ENCODE measurements at places on chromosomes 2 and 18. TPM values are rescaled to one million over a fixed set of nuclear protein-coding genes. Genes with fewer than 3 reads are reported as not detected.

- DNase-seq, result peak; percentile 19
- H3K4me1 ChIP-seq, result no peaks in the 10 kb centered on the region
- no peaks in the 10 kb centered on the region for H3K27me3 ChIP-seq
- no peaks in the 10 kb centered on the region for H3K36me3 ChIP-seq
These were observed 6.7 kb upstream of the RBM45 start for GRCh38 chr2:178105566-178105965.

GPR45 gene
- not detected for polyA plus RNA-seq

CRYBA2 gene
- not detected for polyA plus RNA-seq

NOSTRIN gene
- 35.7 TPM for polyA plus RNA-seq

DNA sequence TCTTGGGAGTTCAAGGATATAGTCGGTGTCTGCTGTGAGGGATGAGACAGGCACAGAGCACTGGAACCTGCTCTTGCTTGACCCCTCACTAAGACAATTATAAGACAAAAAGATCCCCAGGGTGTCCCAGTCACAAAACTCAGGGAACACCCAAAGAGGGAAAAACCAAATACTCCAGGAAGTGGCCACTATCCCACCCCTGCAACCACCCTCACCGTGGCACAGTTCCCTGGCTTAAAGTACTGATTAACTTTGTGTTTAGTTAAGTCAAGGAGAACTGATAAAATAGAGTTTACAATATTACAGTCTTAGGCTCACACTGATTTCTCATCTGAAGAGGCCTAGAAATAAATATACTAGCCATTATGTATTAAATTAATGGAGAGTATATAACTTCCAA lies 13.5 kb downstream of the IL36B start:
- no peak for DNase-seq
- H3K36me3 ChIP-seq, result no peaks in the 10 kb centered on the region
- no peaks in the 10 kb centered on the region for H3K4me1 ChIP-seq
- H3K27ac ChIP-seq, result no peak overlapping the region

- DNase-seq, result no peak
- H3K27me3 ChIP-seq, result no peaks in the 10 kb centered on the region
- H3K36me3 ChIP-seq, result no peaks in the 10 kb centered on the region
These were observed 259.0 kb upstream of the ERBB4 start for GRCh38 chr2:212797484-212798205.

- H3K4me1 ChIP-seq, result peaks cover 11% of the 10 kb centered on the region
- H3K27me3 ChIP-seq, result no peaks in the 10 kb centered on the region
- H3K36me3 ChIP-seq, result no peaks in the 10 kb centered on the region
- DNase-seq, result no peak
- H3K27ac ChIP-seq, result no peak overlapping the region
These were observed 145.1 kb downstream of the CDC42EP3 start for GRCh38 chr2:37526323-37526722.

COL4A4 gene
- polyA plus RNA-seq, result 6.5 TPM

DNA sequence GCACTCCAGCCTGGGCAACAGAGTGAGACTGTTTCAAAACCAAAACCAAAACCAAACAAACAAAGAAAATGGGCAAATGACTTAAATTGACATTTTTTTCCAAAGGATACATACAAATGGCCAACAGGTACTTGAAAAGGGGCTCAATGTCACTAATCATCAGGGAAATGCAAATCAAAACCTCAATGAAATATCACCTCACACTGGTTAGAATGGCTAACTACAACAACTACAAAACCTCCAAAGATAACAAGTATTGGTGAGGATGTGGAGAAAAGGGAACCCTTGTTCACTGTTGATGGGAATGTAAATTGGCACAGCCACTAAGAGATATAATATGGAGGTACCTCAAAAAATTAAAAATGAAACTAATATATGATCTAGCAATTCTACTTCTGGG lies 213.2 kb upstream of the HS6ST1 start:
- no peaks in the 10 kb centered on the region for H3K27me3 ChIP-seq
- no peaks in the 10 kb centered on the region for H3K36me3 ChIP-seq
- H3K27ac ChIP-seq, result no peak overlapping the region
- no peak for DNase-seq
- H3K4me1 ChIP-seq, result no peaks in the 10 kb centered on the region

COL6A3 gene
- polyA plus RNA-seq, result 759 TPM

DNA sequence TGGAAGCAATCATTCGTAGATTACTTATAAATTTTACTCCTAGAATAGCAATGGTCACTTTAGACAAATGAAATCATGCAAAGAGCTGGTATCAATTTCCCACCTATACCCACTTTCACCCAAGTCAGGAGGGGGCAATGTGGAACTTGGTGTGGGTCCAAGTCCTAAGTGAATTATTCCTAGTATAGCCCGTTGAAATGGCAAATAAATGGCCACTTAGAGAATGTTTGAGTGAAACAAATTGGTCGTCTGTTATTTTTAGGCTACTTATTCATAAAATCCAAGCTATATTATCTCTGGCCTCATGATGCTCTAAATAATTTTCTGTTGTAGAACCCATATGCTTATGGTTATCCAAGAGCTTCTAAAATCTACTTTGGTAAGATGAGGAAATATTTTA lies 98.1 kb downstream of the MYO3B start:
- no peaks in the 10 kb centered on the region for H3K36me3 ChIP-seq
- H3K4me1 ChIP-seq, result no peaks in the 10 kb centered on the region
- H3K27ac ChIP-seq, result no peak overlapping the region
- no peak overlapping the region for H3K4me3 ChIP-seq
- no peak for DNase-seq

DNA sequence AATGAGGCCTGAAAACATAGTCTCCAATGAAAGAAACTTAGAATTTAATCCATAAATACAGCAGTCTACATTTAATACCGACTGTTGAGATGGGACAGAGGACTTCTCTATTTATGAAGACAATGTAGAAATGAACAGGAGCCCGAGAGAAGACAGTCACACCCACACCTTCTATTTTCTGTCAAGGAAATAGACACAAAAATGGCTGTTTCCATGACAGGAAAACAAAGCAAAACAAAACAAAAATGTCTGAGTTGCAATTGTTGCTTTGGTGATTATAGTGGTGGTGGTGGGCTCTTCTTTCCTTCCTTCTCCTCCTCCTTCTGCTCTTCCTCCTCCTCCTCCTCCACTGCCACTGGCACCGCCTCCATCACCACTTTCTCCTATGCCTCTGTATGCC lies 72.3 kb upstream of the CCDC68 start:
- no peaks in the 10 kb centered on the region for H3K27me3 ChIP-seq
- H3K4me1 ChIP-seq, result no peaks in the 10 kb centered on the region
- DNase-seq, result no peak
- H3K4me3 ChIP-seq, result no peak overlapping the region

- no peaks in the 10 kb centered on the region for H3K4me1 ChIP-seq
- peaks cover 17% of the 10 kb centered on the region for H3K27me3 ChIP-seq
- DNase-seq, result no peak
- H3K27ac ChIP-seq, result no peak overlapping the region
- no peak overlapping the region for H3K4me3 ChIP-seq
These were observed 123.1 kb downstream of the CELF4 start for GRCh38 chr18:37442477-37442876.

DNA sequence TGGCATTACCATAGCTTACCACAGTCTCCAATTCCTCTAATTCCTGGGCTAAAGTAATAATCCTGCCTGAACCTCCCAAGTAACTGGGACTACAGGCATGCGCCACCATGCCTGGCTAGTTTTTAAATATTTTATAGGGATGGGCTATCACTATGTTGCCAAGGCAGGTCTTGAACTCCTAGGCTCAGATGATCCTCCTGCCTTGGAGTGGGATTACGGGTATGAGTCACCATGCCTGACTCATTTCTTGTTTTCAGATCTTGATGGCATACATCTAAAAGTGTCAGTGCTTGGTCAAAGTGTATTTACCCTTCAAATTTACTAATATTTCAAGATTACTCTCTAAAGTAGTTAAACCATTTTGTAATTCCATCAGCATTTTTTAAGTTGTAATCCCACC lies 9.4 kb upstream of the SOCS6 start:
- no peak overlapping the region for H3K27ac ChIP-seq
- DNase-seq, result no peak
- H3K4me3 ChIP-seq, result no peak overlapping the region
- H3K27me3 ChIP-seq, result no peaks in the 10 kb centered on the region
- no peaks in the 10 kb centered on the region for H3K4me1 ChIP-seq
- H3K36me3 ChIP-seq, result no peaks in the 10 kb centered on the region

- no peak for DNase-seq
- H3K4me3 ChIP-seq, result no peak overlapping the region
- no peak overlapping the region for H3K27ac ChIP-seq
- no peaks in the 10 kb centered on the region for H3K36me3 ChIP-seq
- H3K27me3 ChIP-seq, result no peaks in the 10 kb centered on the region
These were observed 9.8 kb downstream of the SCN9A start for GRCh38 chr2:166365803-166366420.

DNA sequence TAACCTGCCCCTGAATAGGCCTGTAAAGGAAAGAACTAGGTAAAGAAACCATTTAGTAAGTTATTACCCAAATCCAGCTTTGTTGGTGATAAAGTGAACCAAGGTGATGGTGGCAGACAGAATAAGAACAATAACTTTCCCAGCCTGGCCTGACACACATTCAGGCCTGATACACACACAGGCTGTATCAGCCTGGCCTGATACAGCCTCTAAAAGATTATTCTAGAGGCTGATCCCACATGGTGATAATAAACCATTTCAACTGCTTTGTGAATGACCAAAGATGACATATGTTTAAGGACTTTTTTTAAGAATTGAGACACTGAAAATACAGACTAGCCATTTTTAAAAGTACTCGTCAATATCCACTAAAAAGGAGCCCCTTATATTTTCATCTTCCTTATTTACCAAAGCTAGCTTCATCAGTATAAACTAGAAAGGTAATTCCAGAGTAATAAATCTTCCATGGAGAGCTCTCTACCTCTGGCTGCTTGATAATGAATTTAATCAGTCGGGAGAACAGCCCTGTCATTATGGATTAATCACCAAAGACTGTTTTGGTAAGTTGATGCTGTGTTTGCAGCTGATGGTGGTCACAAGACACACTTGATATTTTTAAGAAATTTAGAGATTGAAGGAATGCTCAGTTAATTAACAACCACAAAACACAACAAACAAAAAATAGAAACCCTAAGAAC lies 77.2 kb downstream of the SLC8A1 start:
- H3K4me3 ChIP-seq, result no peak overlapping the region
- no peaks in the 10 kb centered on the region for H3K36me3 ChIP-seq
- no peak for DNase-seq
- H3K4me1 ChIP-seq, result no peaks in the 10 kb centered on the region
- no peaks in the 10 kb centered on the region for H3K27me3 ChIP-seq
- no peak overlapping the region for H3K27ac ChIP-seq

GRCh38 chr2:2771721-2772411 lies 440.8 kb upstream of the MYT1L start:
- H3K36me3 ChIP-seq, result no peaks in the 10 kb centered on the region
- no peaks in the 10 kb centered on the region for H3K27me3 ChIP-seq
- no peaks in the 10 kb centered on the region for H3K4me1 ChIP-seq
- DNase-seq, result no peak
- H3K4me3 ChIP-seq, result no peak overlapping the region
- no peak overlapping the region for H3K27ac ChIP-seq

- no peaks in the 10 kb centered on the region for H3K27me3 ChIP-seq
- H3K4me1 ChIP-seq, result peaks cover 14% of the 10 kb centered on the region
- no peak for DNase-seq
- peak overlapping the region; percentile 69 for H3K27ac ChIP-seq
- no peak overlapping the region for H3K4me3 ChIP-seq
These were observed 49.4 kb downstream of the SMAD7 start for GRCh38 chr18:48901145-48902022.

STPG4 gene
- 0.27 TPM for polyA plus RNA-seq

CHST10 gene
- polyA plus RNA-seq, result 31.8 TPM

DNA sequence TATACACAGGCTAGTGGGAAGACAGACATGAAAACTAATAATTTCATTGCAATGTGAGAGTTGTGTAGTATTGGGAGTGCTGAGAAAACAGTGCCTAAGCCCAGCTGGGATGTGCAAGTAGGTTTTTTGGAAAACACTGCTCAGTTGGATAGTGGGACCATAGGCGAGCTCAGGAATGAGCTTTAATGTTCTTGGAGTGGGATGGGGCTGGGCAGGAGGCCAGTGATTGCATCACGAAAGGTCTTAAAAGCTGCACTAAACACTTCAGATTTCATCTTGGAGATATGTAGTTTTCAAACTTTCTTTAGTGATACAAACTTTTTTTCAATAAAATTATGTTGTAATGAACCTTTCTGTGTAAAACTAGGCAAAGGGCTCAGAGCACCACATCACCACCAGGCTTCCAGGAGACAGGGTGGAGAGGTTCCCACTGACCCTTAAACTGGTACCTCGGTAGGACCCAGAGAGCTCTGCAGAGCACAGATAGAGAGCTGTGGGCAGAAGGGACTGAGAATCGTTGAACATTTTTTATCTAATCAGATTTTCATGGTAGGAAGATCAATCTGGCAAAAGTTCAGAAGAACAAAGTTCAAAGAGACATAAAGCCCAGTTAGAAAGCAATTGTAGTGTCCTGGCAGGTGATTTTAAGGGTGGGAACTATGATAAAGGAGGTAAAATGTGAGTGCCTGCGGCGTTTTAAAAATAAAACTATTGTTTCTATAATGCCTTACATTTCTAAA lies 176.2 kb downstream of the TRABD2A start:
- DNase-seq, result no peak
- H3K4me3 ChIP-seq, result no peak overlapping the region
- no peaks in the 10 kb centered on the region for H3K4me1 ChIP-seq
- no peak overlapping the region for H3K27ac ChIP-seq
- H3K27me3 ChIP-seq, result no peaks in the 10 kb centered on the region

TMEM247 gene
- polyA plus RNA-seq, result not detected

DYNAP gene
- 0.11 TPM for polyA plus RNA-seq

CAPG gene
- polyA plus RNA-seq, result 46.2 TPM

DNA sequence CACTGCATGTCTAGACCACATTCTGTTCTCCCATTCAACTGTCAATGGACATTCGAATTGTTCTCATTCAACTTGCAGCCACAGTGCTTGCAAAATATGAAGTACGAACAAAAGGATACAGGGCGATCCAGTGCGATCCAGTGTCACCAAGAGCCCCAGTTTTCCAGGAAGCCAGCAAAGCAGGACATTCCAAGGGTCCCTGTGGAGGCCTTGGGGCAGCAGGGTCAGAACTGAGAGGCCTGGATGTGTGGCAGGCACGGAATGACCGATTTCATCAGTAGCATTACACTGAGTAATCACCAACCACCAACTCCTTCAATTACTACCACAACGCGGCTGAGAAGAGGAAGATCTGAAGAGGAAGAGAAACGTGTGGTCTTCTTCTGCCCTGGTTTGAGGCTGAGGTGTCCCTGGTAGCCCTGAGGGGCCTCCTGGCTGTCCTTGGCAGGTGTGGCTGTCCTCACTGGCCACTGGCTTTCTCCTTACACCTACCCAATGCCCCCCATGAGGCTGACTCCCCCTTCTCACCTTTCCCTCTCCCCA lies 172.7 kb upstream of the FHL2 start:
- H3K4me3 ChIP-seq, result no peak overlapping the region
- no peaks in the 10 kb centered on the region for H3K27me3 ChIP-seq
- H3K36me3 ChIP-seq, result no peaks in the 10 kb centered on the region
- H3K4me1 ChIP-seq, result no peaks in the 10 kb centered on the region
- no peak for DNase-seq
- H3K27ac ChIP-seq, result no peak overlapping the region

All from left lung (tissue), 14 donors.